ENCODE measurements at places on chromosomes 2 and 18.

- no peak for DNase-seq
These were observed 7.3 kb downstream of the ALPP start for GRCh38 chr2:232385660-232386489.

DNA sequence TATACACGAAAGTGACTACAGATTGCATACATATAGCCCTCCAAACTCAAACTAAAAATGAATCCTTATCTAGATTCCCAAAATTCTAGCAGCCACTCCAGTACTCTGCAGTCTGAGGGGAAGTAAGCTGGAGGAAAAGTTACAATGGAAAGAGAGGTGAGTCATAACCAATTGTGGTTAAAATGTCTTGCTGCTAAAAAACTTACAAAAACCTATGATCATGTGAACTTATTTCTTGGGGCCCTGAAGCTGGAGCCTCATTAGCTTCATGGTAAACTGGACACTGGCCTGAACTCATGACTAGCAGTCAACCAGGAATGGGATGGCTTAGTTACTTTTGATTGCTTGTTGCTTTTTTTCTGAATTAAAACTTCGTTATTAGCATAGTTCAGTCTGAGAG, 175.9 kb downstream of the SLC4A3 start:
- DNase-seq: no peak

GRCh38 chr2:216345846-216346245, 26.4 kb downstream of the MARCHF4 start:
- DNase-seq: no peak

DNA sequence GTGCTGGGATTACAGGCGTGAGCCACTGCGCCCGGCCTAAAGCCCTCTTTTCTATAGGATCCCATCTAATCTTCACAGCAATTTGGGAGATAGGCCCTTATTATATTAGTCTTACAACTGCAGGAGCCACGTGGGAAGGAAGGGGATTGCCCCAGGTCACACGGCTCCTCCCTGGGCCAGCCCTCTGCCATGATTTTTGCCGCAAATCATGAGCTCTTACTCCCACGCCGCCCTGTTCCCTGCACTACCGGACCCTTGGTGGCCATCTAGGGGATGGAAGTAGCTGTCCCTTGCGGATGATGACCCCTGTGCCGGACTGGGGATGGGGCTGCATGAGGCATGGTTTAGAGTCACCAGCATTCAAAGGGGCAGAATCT, 28.4 kb upstream of the PTMA start:
- DNase-seq: no peak

- no peak for DNase-seq
These were observed 31.9 kb downstream of the NRP2 start for GRCh38 chr2:205714058-205714776.

GRCh38 chr2:50785816-50786215, 246.1 kb downstream of the NRXN1 start:
- DNase-seq: no peak

DNA sequence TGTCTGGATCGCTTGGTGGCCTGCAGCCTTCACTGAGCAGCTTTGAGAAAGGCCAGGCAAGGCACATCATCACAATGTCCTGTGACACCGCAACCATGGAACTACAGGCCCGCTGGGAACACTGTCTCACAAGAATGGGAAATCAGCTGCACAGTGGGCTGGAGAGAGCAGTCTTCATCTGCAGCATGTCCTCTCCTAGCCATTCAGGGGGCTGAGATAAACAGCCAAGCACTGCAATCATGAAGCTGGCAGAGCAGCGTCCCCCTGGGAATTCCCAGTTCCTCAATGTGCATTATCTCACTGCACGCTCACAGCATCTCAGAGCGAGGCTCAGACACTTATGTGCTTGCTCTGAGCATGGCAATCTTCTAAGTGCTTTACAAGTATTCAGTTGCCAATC, 1.9 kb downstream of the CMPK2 start:
- no peak for DNase-seq

DNA sequence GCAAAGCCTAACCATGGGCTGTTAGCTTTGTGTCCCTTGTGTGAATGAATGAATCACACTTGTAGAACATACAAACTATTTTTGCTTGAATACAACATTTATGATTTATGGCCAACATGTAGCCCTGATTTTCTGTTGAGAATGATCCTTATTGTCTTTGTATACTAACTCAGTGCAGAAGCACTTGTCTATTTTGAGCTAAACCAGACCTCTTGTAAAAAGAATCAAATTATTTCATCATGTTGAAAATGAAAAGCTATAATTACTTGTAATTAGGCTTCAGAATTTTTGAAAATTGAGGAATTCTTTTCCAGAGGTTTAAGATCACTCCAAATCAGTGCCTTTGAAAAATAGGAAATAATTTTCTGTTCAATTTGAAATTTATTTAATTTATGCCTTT, 85.9 kb downstream of the ZNF407 start:
- DNase-seq: no peak

GRCh38 chr2:110121592-110121991, 6.0 kb upstream of the MALL start:
- DNase-seq: no peak

GRCh38 chr2:166627893-166628292, 133.8 kb upstream of the SCN7A start:
- DNase-seq: no peak

DNA sequence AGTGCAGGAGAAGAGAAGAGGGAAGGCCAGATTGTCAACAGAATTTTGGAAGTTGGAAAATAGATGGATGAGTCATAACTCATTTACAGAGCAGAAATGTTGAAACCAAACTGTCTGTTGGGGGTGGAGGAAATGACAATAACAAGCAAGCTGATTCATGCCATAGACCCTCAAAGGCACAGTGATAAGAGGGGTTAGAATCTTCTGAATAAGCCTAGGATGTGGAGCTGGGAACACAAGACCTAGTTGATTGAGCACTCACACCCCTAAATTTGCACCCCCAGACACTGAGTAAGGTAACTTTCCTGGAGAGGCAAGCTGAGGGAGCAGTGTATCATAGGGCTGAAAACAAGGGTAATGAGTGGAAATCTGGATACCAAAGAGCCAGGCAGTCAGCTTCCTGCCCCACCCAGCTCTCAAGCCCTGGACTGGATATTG, 141.4 kb downstream of the SCG2 start:
- no peak for DNase-seq

Measured in hypothalamus (tissue), 51 donors.